ENCODE measurements at places on chromosomes 13 and 19. TPM values are rescaled to one million over a fixed set of nuclear protein-coding genes. Genes with fewer than 3 reads are reported as not detected.

The TMIGD2 gene
- total RNA-seq = not detected

The DBP gene
- total RNA-seq = 5.2 TPM

The SMIM44 gene
- total RNA-seq = not detected

The NLRP4 gene
- total RNA-seq = not detected

The ZNF813 gene
- total RNA-seq = 3.0 TPM

The SPRY2 gene
- 34.6 TPM for total RNA-seq

The VAV1 gene
- 29.6 TPM for total RNA-seq

The CFAP97D2 gene
- total RNA-seq = 0.67 TPM

The SSC5D gene
- 8.4 TPM for total RNA-seq

GRCh38 chr13:29937841-29938240 is 87.4 kb upstream of the UBL3 start:
- no peak overlapping the region for H3K4me3 ChIP-seq
- H3K36me3 ChIP-seq = no peaks in the 10 kb centered on the region
- H3K27me3 ChIP-seq = no peaks in the 10 kb centered on the region
- no peaks in the 10 kb centered on the region for H3K4me1 ChIP-seq

GRCh38 chr13:94079876-94080275 is 399.6 kb downstream of the DCT start:
- no peak overlapping the region for H3K27ac ChIP-seq
- H3K4me1 ChIP-seq = no peaks in the 10 kb centered on the region

DNA sequence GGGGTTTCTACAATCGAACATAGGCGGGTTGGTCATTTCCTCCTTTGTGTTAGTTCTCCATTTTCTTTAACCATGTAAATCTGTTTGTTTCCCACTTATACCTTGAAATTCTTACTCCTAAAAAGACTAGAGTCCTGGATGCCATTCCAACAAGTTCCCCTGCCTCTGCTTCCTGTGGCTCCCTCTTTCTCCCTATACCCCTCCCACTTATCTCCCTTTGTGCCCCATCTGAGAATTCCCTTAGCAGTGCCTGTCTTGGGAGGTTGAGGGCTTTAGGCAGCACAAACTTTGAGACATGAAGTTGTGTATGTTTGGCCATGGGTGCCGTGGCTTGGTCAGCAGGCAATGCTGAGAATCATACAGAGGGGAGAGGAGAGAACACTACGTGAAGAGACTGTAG is 176.4 kb downstream of the RGCC start:
- H3K4me3 ChIP-seq = no peak overlapping the region
- H3K36me3 ChIP-seq = no peaks in the 10 kb centered on the region
- peaks cover 5% of the 10 kb centered on the region for H3K4me1 ChIP-seq
- no peak overlapping the region for H3K27ac ChIP-seq
- no peaks in the 10 kb centered on the region for H3K27me3 ChIP-seq

GRCh38 chr19:40400559-40400958 is 10.6 kb upstream of the HIPK4 start:
- no peak overlapping the region for H3K4me3 ChIP-seq
- DNase-seq = no peak
- peaks cover 7% of the 10 kb centered on the region for H3K4me1 ChIP-seq
- H3K27me3 ChIP-seq = no peaks in the 10 kb centered on the region
- H3K27ac ChIP-seq = no peak overlapping the region
- peaks cover 29% of the 10 kb centered on the region for H3K36me3 ChIP-seq

DNA sequence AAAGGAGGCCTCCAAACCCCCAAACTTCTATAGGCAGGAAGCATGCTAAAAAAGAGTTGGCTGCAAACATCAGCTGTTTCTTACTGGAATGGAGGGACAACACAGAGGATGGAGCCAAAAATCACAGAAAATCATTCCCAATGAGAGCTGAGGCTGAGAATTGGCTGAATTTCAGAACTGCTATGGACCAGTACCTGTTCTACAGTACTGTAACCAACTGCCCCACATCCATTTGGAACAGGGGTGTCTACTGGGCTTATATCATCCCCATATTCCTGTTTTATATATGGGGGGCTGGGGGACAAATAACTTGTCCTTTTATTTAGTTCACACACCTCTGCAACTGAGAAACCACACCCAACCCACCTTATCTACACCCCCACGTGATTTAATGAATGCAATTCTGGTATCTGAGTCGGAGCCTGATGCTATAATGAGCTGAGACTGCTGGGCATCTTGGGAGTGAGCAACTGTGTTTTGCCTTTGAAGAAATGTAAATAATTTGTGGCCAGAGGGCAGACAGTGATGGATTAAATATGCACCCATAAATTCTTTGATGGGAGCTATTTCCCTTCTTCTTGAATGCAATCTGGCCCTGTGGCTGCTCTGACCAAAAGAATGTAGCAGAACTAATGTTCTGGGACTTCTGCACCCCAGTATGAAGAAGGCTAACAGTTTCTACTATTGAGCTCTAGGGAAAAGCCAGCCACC is 82.6 kb downstream of the TBC1D4 start:
- H3K4me1 ChIP-seq = peaks cover 9% of the 10 kb centered on the region
- DNase-seq = no peak
- no peak overlapping the region for H3K27ac ChIP-seq
- H3K36me3 ChIP-seq = no peaks in the 10 kb centered on the region
- H3K27me3 ChIP-seq = no peaks in the 10 kb centered on the region
- H3K4me3 ChIP-seq = no peak overlapping the region

DNA sequence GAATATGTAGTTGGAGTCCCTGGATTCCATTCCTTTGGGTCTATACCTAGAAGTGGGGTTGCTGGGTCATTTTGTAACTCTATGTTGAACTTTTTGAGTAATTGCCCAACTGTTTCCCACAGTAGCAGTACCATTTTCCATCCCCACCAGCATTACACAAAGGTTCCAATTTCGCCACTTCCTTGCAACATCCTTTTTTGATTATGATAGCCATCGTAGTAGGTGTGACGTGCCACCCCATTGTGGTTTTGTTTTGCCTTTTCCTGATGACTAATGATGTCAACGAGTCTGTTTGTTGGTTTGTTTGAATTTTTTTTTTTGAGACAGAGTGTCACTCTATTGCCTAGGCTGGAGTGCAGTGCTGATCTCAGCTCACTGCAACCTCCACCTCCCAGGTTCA is 3.3 kb upstream of the PEX11G start:
- peak overlapping the region; percentile 82 for H3K27ac ChIP-seq
- no peak for DNase-seq

GRCh38 chr19:55882626-55883025 is 46.3 kb downstream of the NLRP4 start:
- no peak for DNase-seq
- H3K27me3 ChIP-seq = no peaks in the 10 kb centered on the region
- no peaks in the 10 kb centered on the region for H3K36me3 ChIP-seq
- no peak overlapping the region for H3K27ac ChIP-seq

- H3K4me1 ChIP-seq = no peaks in the 10 kb centered on the region
- no peaks in the 10 kb centered on the region for H3K36me3 ChIP-seq
- H3K27ac ChIP-seq = no peak overlapping the region
- no peak overlapping the region for H3K4me3 ChIP-seq
- no peaks in the 10 kb centered on the region for H3K27me3 ChIP-seq
These were observed 17.2 kb upstream of the SPART start for GRCh38 chr13:36363366-36363863.

DNA sequence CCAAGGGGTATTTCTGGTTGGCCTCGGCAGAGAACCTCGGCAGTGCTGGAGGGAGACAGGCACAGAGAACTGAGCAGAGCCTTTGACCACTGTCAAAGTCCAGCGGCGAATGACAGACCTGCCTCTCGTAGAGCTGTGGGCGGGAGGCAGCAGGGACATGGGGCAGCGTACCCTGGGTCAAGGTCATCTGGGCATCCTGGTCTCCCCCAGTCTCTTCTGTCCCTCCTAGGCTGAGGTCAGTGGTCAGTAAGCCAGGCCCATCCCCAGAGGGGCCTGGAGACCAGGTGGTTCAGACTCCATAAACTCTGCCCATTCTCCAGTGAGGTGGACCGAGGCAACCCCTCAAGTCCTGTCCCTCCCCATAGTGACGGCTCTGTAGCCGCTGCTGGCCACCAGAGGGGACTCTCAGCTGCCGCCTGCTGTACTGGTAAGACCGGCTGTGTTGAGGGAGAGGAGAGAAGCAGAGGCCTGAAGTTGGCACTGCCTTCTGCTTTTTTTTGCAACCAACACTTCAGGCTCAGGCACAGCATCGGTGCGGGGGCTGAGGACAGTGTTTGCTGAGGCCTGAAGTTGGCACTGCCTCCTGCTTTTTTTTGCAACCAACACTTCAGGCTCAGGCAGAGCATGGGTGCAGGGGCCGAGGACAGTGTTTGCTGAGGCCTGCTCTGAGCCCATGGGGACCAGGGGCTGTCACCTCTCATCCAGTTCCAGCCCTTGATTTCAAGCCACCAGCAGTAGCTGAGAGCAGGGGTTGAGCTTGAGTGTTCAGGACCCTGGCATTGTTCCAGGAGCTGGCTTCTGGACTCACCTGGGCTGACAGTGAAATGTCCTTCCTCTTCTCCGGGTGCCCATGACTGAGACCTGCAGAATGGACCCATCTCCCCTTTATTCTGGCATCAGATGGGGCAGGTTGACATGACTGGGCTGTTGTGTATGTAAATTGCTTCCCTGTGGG is at the start of gene PGLYRP2:
TSS of gene PGLYRP2 (minus strand) at position 111 of the 955 bp plus-strand sequence. CDS start 130 bp downstream, outside the sequence.
- no peak for DNase-seq
- H3K4me1 ChIP-seq = no peaks in the 10 kb centered on the region
- H3K36me3 ChIP-seq = no peaks in the 10 kb centered on the region
- no peak within 1 kb of the TSS for H3K4me3 ChIP-seq
- no peak within 1 kb of the TSS for H3K27ac ChIP-seq
- no peaks in the 10 kb centered on the region for H3K27me3 ChIP-seq

GRCh38 chr13:33865945-33866344 is 48.0 kb downstream of the RFC3 start:
- H3K27me3 ChIP-seq = no peaks in the 10 kb centered on the region
- H3K4me1 ChIP-seq = no peaks in the 10 kb centered on the region
- no peak for DNase-seq
- no peak overlapping the region for H3K27ac ChIP-seq
- H3K36me3 ChIP-seq = no peaks in the 10 kb centered on the region
- no peak overlapping the region for H3K4me3 ChIP-seq

GRCh38 chr19:29836409-29836825 is 24.6 kb downstream of the CCNE1 start:
- no peak overlapping the region for H3K27ac ChIP-seq
- DNase-seq = no peak
- H3K27me3 ChIP-seq = no peaks in the 10 kb centered on the region

- H3K27ac ChIP-seq = no peak overlapping the region
- no peak overlapping the region for H3K4me3 ChIP-seq
- H3K4me1 ChIP-seq = peaks cover 28% of the 10 kb centered on the region
- no peaks in the 10 kb centered on the region for H3K36me3 ChIP-seq
- DNase-seq = no peak
- H3K27me3 ChIP-seq = no peaks in the 10 kb centered on the region
These were observed 4.8 kb downstream of the B3GLCT start for GRCh38 chr13:31204592-31204991.

- H3K36me3 ChIP-seq = no peaks in the 10 kb centered on the region
- no peak overlapping the region for H3K4me3 ChIP-seq
- no peak overlapping the region for H3K27ac ChIP-seq
- H3K27me3 ChIP-seq = no peaks in the 10 kb centered on the region
These were observed 26.6 kb upstream of the CALM3 start for GRCh38 chr19:46574533-46574932.

DNA sequence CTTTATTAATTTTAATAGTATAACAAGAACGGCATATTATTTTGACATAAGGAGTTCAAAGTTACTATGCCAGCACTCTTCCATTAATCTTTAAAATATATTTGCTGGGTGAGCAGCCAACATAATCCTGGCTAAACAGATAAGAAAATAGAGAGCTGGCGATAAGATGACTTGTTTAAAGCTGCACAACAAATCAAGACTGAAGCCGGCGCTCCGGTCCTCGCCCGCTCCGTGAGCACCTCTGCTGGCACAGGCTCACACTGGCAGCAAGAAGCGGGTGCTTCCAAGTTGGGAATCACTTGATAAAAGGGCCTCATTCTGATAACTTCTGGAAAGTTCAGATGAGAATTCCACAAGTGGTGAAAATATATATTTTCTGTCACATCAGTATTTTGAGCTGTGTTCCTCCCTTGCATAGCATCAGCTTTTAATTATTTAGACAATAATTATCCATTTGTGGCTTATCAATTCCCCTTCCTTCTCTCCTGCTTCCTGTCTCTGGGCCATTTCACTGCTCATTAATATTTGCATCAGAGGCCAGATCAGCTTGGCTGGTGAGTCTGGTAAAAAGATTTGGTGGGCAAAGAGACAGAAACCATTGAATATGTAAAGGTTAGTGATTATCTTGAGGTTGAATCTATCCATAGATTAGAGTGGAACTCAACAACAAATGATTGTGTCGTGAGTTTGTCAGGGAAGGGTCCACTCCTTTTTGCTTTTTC is 205.3 kb downstream of the MZT1 start:
- no peak overlapping the region for H3K27ac ChIP-seq
- H3K4me3 ChIP-seq = no peak overlapping the region
- no peaks in the 10 kb centered on the region for H3K36me3 ChIP-seq

- H3K36me3 ChIP-seq = no peaks in the 10 kb centered on the region
- no peak overlapping the region for H3K27ac ChIP-seq
- H3K4me1 ChIP-seq = no peaks in the 10 kb centered on the region
- no peak overlapping the region for H3K4me3 ChIP-seq
- H3K27me3 ChIP-seq = no peaks in the 10 kb centered on the region
These were observed 22.0 kb downstream of the MUC16 start for GRCh38 chr19:8988204-8988603.

DNA sequence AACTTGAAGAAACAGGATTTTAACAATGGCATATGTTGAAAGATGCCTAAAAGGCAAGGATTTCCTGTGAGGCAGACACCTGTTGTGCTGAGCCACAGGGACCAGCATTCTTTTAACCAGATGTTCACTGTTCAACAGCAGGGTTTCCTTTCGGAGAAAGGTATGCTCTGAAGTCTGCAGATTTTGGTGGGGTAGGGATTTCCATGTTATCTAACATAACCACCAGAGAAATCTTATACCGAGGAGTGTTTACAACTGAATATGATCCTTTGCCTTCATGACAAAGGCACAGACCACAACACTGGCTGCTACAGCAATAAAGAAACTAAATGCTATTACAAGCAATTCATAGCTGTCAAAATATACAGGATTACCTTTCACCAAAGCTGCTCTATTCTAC is 48.1 kb downstream of the MPHOSPH8 start:
- H3K36me3 ChIP-seq = peaks cover 13% of the 10 kb centered on the region
- H3K4me1 ChIP-seq = no peaks in the 10 kb centered on the region
- no peak overlapping the region for H3K4me3 ChIP-seq
- H3K27me3 ChIP-seq = no peaks in the 10 kb centered on the region
- H3K27ac ChIP-seq = no peak overlapping the region
- DNase-seq = no peak

GRCh38 chr19:33613620-33614000 is 8.1 kb upstream of the CHST8 start:
- H3K4me1 ChIP-seq = no peaks in the 10 kb centered on the region
- no peak for DNase-seq
- H3K27me3 ChIP-seq = no peaks in the 10 kb centered on the region
- H3K36me3 ChIP-seq = no peaks in the 10 kb centered on the region
- H3K27ac ChIP-seq = no peak overlapping the region

GRCh38 chr13:74528734-74529513 is 394.7 kb upstream of the KLF12 start:
- H3K27me3 ChIP-seq = no peaks in the 10 kb centered on the region
- H3K4me3 ChIP-seq = no peak overlapping the region
- no peaks in the 10 kb centered on the region for H3K36me3 ChIP-seq
- H3K27ac ChIP-seq = no peak overlapping the region
- DNase-seq = no peak

- peaks cover 7% of the 10 kb centered on the region for H3K4me1 ChIP-seq
- peak; percentile 49 for DNase-seq
- no peaks in the 10 kb centered on the region for H3K36me3 ChIP-seq
- H3K27me3 ChIP-seq = no peaks in the 10 kb centered on the region
These were observed 63.3 kb downstream of the GPR12 start for GRCh38 chr13:26697069-26697955.

- peak overlapping the region; percentile 84 for H3K4me3 ChIP-seq
- peaks cover 29% of the 10 kb centered on the region for H3K36me3 ChIP-seq
- peaks cover 14% of the 10 kb centered on the region for H3K4me1 ChIP-seq
These were observed 928 bp upstream of the PNPLA6 start for GRCh38 chr19:7534531-7535046.
